Fibroblast of lung (primary cell): ENCODE measurements at places on chromosomes 16 and 17. TPM values are rescaled to one million over a fixed set of nuclear protein-coding genes. Genes with fewer than 3 reads are reported as not detected.

Gene METTL23
- 21.1 and 26.4 TPM in 2 replicates for total RNA-seq

Gene GALR2
- total RNA-seq, result not detected in 2 replicates

Gene NACA2
- not detected in 2 replicates for total RNA-seq

Gene CALB2
- total RNA-seq, result 0.51 and 1.3 TPM in 2 replicates

Gene AHSP
- not detected in 2 replicates for total RNA-seq

Gene YBX2
- total RNA-seq, result under 0.01 TPM in 1 of 2 replicates, not detected in the other

Gene GLTPD2
- not detected in 2 replicates for total RNA-seq

Gene NAT9
- total RNA-seq, result 29.0 and 39.6 TPM in 2 replicates
